Stimulated activated CD4-positive, alpha-beta T cell treated with anti-CD3 and anti-CD28 coated beads, Interleukin-4, amount 100 ng/mL, for 1 hour (primary cell): ENCODE measurements at places on chromosomes 11 and 22.
A peak's percentile ranks its signal among the peaks of the same experiment; 100 is the strongest.

DNA sequence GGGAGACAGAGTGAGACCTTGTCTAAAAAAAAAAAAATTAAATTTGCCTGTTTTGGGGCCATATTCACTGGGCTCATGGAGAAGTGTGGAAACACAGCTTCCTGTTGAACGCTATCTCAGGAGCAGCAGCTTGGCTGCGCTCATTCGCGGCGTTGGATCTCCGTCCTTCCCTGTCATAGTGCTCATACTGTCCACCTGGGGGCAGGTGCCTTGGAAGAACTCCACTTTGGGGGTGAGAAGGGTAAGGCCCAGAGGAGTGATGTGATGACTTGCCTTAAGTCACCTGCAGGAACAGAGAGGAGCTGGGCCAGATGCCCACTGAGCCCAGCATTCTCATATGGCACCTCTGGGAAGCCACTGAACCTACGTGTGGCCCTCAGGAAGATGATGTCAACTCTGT is 82.8 kb downstream of the CABIN1 start:
- no peak for DNase-seq

DNA sequence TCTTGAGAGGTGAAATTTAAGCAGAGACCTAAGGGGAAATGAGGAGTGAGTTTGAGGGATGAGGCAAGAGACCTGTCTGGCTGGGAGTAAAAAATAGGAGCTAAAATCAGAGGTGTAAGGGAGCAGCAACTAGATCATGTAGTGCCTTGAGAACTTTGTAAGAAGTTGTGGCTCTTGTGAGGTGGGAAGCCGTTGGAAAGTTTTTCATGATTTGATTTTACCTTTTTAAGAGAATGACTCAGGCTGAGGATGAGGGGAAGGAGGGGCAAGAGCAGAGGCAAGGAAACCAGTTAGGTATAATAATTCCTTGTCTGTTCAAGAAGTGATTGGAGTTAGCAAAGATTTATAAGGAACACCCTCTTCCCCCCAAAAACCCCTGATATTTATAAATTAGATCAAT is 25.8 kb downstream of the QSER1 start:
- DNase-seq: no peak

DNA sequence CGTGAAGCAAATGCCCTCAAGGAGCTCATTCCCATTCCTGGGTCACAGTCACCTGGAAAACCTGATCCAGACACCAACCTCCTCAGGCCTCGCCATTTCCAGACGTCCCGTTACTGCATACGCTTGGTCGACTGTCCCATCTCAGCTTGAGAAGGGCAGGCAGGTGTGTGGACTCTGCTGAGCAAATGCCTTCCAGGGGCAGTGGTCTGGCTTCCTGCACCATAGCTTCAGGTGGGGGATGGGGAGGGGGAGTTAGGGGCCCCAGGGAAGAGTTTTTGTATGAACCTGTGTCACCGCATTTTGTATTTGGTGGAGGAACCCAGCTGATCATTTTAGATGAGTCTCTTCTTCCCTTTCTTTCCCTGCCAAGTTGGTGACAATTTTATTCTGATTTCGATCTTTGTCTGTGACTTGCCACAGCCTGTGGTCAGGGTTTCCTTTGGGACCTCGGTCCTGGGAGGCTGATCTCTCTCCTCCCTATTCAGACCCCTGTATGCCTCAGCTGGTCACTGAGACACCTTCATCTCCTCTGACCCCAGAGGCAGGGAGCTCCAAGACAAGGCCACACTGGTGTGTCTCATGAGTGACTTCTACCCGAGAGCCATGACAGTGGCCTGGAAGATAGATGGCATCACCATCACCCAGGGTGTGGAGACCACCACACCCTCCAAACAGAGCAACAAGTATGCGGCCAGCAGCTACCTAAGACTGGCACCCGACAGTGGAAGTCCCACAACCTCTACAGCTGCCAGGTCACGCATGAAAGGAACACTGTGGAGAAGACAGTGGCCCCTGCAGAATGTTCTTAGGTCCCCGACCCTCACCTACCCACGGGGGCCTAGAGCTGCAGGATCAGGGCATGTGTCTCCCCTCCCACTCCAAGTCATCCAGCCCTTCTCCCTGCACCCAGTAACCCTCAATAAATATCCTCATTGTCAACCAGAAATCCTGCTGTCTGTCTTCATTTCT is 22.9 kb downstream of the IGLL5 start:
- no peak for DNase-seq

- DNase-seq: peak; percentile 76
Observed at GRCh38 chr22:28909375-28909774, 26.0 kb downstream of the ZNRF3 start.

DNA sequence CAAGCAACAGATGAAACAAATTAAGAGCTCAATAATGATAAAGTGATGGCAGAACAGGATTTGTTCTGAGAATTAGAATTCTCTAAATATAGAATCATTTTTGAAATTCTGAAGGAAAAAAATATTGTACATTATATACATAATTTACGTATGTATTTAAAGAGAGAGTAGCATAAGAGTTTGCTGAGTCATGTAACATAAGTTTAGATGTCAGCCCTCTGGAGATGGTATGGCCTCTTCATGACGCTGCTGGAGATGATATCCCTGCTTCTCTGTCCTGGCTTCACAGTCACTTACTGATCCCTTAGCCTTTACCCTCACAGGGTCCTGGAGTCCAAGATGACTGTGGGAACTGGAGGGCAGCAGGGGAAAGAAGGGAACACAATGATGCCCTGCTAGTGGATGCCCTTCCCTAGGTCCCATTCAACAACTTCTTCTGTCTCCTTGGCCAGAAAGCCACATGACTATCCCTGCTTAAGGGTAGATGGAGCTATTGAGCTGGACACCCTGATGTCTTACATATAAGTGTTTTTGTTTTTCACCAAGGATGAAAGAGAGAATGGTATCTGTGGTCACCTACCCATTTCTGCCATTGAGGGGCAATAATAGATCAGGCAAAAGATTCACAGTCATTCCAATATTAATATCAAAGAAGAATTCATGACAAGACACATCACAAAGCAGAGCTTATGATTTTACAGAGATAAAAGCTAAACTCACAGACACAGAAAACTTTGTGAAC is 753.1 kb downstream of the TBC1D22A start:
- no peak for DNase-seq

GRCh38 chr11:2530131-2530854 is 85.5 kb downstream of the KCNQ1 start:
- DNase-seq: no peak

- no peak for DNase-seq
Observed at GRCh38 chr11:70913715-70914231, 338.6 kb downstream of the SHANK2 start.

DNA sequence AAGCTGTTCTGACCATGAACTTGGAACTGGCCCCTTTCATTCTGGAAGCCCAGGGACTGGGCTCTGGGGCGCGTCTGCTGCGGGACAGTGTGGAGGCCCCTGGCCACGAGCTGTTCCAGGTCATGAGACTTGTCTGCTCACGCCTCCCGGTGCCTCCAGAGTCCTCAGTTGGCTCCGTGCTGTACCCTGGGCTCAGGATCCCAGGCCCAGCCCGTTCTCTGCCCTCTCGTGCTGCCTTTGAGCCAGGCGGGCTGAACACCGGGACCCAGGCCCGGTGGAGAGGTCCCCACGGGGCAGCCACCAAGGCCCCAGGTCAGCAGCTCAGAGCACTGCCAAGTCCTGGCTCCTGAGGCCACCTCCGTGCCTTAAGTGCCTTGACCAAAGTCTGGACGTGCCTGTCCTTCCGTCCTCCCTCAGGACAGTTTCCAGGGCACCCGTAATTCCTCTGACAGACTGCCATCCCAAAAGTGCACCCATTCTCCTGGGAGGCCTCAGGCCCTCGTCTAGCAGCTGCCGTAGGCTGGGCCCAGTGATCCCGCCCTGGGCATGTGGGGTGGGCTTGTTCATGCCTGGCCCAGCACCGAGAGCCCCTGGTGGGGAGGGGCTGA is 36.3 kb upstream of the PPARA start:
- no peak for DNase-seq

GRCh38 chr11:116637766-116638165 is 135.0 kb downstream of the BUD13 start:
- no peak for DNase-seq

GRCh38 chr22:16954060-16954403 is 54.0 kb downstream of the GAB4 start:
- DNase-seq: no peak

DNA sequence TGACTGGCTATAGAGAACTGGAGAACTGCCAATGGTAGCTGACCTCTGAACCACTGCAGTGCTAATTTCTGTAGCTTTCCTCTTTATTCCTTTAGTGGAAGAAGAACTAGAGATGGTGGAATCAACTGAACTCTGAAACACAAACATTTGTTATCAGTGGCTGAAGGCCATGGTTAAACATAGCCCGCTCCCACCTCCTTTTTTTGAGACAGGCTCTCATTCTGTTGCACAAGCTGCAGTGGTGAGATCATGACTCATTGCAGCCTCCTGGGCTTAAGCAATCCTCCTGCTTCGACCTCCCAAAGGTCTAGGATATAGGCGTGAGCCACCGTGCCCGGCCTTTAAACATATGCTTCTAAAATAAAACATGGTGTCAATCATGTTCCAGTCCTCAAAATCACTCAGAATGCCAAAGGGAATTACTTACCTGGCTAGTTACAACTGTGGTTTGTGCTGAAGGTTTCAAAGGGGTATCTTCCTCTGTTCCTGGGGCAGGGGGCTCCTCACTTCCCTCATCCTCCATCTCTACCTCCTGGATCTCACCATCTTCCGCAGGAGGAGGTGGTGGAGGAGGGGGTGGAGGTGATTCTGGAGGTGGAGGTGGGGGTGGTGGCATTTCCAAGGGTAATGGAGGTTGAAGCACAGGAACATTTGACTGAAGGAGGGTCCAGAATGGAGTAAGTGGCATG is 9.0 kb upstream of the AGBL2 start:
- DNase-seq: no peak

DNA sequence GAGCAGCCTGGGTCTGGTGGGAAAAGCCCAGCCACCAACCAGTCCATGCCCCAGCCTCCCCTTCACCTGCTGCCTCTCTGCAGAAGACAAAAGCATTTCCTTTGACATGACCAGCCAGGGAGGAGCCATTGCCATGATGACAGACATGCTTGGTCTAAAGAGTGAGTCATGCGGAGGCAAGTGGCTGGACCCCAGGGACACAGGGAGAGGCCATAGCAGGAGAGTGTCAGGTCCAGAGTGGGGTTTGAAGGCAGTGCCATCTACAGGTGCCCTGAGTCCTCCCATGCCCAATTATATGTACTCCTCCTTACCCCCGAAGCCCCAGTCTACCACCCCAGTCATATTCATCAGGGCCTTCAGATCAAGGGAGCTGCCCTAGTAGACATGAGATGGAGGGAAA is 67.4 kb downstream of the SCN3B start:
- DNase-seq: no peak
